Type B pancreatic cell (in vitro differentiated cells): ENCODE measurements at places on chromosomes 7 and 10. TPM values are rescaled to one million over a fixed set of nuclear protein-coding genes. Genes with fewer than 3 reads are reported as not detected.

DNA sequence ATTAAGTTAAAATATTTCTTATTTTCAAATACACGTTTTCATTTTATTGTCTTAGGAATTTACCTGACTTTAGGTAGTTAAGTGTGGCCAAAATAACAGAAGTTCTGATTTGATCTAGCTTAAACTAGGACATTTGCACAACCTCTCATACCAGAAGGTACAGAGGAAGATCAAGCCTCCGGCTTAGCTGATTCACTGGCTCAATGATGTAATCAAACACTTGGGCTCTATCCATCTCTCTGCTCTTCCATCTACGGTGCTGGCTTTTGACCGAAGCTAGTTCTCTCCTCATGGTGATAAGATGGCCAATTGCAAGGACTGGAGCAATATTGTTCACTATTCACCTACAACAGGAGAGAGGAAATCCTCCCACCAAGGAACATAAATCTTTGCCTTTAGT is 12.2 kb upstream of the HYCC1 start:
- DNase-seq = no peak

DNA sequence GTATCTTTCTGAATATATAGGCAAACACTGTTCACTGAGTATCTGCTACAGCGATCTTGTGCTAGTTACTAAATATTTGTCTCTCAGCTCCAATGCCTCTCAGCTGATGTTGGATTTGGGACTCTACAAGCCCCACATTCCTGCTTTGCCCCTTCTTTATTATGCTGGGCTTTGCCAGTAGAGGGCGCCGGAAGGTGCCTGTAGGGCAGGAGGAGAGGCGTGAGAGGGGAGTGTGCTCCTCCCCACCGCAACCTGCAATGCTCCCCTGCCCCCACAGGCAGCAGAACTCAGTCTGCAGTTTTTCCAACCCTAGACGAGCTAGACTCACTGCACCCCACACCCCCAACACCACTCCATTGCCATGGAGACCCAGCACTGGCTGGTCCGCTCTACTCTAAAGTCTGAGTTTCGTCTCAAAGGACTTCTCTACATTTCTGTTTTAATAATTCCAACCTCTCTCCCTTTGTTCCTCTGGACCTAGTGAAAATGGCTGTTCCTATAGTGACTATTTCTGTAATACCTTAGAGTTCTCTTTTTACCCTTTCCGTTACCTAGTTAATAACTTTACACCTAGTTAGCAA is 337.6 kb downstream of the CCSER2 start:
- DNase-seq = no peak

Gene KIAA1549
- total RNA-seq = 14.0 and 24.4 TPM in 2 replicates

DNA sequence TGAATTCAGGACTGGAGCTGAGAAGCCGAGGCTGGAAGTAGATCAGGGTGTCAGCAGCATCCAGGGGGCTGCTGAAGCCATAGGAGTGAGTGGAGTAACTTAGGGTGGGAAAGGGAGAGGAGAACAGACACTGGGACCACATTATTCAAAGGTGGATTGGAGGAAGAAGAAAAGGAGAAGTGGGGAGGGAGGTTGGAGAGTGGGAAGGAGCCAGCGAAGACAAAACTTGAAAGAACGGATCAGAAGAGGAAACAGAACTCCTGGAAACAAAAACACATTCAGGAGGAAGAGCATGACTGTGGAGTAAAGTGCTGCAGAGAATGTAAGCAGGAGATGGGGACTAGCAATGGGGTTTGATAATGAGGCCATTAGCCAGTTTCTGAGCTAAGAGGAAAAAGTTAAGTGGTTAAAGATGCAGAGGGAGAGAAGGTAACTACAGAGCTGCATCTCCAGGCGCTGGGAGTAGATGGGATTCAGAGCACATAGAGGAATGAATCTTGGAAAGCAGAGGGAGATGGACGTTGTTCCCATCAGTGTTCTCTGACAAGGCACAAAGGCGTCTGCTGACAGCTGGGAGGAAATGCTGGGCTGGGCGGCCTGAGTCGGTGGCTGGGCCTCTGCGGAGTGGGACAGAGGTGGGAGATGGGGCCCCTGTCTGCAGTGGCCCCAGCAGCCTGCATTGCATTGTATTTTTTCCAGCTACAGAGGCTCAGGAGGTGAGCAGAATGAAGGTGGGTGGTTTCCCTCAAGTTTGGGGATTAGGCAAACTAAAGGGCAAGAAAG is 63.1 kb upstream of the LEP start:
- no peak for DNase-seq

DNA sequence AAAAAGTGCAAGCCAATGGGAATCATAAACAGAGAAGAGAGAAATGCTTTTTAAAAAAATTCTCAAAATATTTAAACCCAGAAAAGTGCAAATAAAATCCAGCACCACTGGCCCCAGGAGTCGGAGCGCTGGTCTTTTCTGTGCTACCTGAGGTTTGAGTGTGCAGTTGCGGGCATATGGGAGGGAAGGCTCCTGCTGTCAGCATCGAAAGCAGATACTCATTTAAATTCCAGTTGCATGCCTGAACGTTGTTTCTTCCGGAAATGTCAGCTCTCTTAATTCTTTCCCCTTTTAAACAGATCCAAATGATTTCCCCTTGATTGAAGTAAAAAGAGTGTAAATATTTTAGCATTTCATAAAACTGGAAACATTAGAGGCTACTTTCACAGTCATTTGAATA is 240.5 kb upstream of the GPR26 start:
- no peak for DNase-seq

DNA sequence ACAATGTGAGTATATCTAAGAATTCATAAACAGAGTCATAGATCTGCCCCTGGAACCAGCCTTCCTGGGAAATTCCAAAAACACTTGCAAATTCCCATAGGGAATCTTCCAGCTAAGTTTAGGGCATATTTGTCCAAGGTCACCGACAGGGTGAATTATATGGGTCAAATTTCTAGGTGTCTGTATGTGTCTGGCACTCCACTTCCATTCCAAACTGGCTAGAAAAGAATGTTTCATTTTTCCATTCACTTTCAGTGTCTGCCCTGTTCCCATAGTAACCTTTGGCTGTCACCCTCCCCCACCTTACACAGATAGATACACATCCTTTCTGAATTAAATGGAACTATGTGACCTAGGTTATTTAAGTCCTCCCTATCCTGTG is 230.9 kb downstream of the CREB5 start:
- DNase-seq = no peak

DNA sequence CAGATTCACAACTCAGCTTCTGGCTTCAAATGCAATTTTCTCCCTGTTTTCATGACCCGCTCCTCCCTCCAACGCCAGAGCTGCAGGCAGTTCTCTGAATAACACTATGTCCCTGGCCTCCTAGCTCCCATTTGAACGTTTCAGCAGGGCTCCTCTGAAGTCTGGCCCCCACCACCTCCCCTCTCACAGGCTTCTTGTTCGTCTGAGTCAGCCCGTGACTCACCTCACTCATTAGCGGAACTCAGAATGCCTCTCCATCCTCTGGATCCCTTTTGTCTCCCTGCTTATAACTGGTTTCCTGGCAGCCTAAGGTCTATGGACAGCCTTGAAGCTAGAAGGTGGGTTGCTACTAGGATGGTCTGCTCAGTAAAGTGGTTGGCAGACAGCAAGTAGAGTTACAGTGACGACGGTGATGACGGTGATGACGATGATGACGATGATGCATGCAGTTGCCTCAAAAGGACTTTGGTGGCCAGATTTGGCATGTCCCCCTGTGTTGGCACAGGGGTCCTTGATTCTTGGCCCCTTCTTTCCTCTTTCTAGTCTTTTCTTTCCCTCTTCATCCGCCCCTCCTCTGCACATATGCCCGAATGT is 83.3 kb upstream of the MKLN1 start:
- no peak for DNase-seq

DNA sequence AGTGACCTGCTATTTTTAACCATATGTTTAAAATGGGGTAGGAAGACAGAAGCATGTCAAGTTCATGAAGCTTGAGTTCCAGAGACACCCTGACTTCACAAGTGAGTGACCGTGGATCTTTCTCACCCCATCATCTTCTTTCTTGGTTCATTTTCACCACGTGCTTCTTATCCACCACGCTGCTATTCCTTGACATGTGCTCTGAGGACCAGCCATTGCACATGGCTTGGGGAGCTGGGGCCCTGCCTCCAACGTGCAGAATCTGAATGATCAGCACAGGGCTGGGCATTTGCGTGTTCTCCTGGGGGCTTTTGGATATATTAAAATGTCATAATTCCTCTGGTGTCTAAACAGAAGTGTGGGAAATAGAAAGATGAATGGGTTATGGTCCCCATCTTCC is 25.0 kb upstream of the GTPBP4 start:
- DNase-seq = no peak

Gene SYT15B
- total RNA-seq = 0.24 and 0.58 TPM in 2 replicates

Gene TYW1B
- 2.2 and 3.1 TPM in 2 replicates for total RNA-seq

DNA sequence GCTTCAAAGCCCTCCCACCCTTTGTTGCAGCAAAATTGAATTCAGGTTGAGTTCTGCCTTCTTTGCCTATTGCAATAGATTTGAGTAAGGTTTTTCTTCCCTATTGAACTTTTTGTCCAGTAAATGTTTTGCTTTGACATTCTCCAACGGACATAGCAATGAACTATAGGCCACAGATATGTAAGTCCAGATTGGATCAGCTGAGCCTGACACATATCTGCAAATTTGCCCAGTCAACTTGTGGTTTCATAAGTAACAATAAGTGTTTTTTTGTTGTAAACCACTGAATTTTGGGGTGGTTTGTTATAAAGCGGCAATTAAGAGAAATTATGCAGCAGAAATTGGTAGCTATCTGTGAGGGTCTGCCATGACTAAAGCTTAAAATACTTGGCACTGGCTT is 332.1 kb upstream of the SORCS1 start:
- DNase-seq = no peak

- DNase-seq = no peak
Measured at GRCh38 chr7:158684329-158684728, 20.3 kb downstream of the NCAPG2 start.

- DNase-seq = no peak
Measured at GRCh38 chr10:86393862-86394455, 27.4 kb upstream of the GRID1 start.

- no peak for DNase-seq
Measured at GRCh38 chr7:121235201-121235600, 93.6 kb upstream of the WNT16 start.

- DNase-seq = peak; percentile 75
Measured at GRCh38 chr7:47991741-47992311, 12.4 kb upstream of the HUS1 start.

- DNase-seq = no peak
Measured at GRCh38 chr7:58087536-58088190, 637.7 kb downstream of the ZNF716 start.

Gene PPIF
- total RNA-seq = 67.5 and 91.3 TPM in 2 replicates

DNA sequence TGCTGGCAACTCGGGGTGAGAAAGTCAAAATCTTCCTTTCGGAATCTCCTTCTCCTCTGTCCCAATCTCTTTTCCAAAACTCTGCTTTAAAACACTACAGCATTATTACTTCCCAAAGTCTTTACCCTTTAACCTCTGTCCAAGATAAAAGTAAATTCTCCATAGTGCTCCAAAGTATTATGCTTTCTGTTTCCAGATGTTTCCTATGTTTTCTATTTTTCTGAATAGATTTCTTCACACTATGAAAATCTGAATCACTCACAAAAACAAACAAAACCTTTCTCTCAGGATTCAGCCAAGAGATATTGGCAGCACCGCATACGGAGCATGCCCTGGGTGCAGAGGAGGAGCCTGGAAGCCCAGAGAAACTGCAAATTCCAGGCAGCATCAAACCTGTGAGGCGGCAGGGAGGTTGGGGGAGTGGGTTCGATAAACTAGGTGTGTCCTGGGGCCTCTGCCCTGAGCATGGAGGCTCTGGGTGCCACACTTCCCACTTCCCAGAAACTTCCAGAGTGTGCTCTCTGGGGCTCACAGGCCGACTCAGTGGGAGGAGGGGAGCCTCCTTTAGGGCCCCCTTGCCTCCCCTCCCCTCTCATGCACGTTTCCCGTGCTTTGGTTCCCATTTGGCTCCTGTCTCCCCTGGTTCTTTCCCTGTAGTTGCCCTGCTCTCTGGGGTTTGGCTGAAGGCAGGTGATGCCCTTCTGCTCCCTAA is 35.6 kb downstream of the VIPR2 start:
- DNase-seq = no peak
